Astrocyte of the spinal cord (primary cell): ENCODE measurements at places on chromosomes 4 and X.

DNA sequence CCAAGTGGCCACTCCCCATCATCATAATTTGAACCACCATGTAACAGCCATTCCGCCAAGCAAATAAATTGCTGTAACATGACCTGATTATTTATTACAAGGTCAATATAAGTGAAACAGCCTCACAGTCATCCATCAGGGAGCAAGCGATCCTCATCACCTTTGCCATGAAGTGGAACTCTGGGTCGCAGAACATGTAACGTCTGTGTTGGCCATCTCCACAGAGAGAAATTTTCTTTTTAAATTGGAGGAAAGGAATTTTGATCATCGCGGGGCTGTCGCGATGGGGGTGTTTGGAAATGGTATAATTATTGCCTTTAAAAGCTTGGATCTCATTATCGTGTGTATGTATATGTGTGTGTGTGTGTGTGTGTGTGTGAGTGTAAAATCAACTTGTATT lies 90.2 kb downstream of the SHOX start:
- no peak for DNase-seq

GRCh38 chrX:40736170-40736505 lies 796 bp upstream of the MED14 start:
- DNase-seq: no peak

GRCh38 chr4:151626228-151626627 lies 134.6 kb downstream of the GATB start:
- DNase-seq: no peak

GRCh38 chrX:39955625-39956024 lies 142.1 kb downstream of the BCOR start:
- no peak for DNase-seq

GRCh38 chr4:66475596-66475995 lies 805.3 kb upstream of the EPHA5 start:
- DNase-seq: no peak

GRCh38 chr4:88533937-88534750 lies 10.6 kb upstream of the PYURF start:
- DNase-seq: peak; percentile 85

- DNase-seq: no peak
These were observed 3.7 kb upstream of the IRAK1 start for GRCh38 chrX:154023276-154024000.

DNA sequence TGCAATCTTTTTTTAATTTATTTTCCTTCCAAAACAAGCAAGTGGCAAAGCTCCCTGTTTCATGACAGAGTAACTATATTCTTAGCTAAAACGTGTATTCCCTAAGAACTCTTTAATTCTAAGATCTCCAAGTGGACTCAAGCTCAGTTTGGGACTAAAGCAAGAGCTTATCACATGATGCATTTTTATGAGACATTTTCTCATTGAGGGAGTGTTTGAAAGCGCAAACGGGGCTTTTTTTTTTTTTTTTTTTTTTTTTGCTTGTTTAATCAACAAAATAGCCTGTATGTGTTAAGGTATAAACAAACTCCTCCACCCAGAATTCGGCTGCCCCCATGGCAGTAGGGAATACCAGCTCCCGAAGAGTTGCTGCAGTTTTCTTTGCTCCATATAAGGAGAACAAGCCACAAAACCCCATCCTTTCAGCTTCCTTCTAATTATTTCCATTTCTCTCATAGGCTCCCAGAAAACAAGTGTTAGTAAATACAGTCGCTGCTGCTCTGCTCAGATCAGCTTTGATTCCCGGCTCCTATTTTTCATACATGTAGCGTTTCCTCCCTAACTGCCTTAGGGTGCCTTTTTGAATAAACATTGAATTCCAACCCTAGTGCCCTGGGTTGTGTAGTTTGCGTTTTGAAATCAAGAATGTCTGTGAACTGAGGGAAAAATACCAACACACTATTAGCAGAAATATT lies 669 bp upstream of the PPARGC1A start:
- peak; percentile 5 for DNase-seq

DNA sequence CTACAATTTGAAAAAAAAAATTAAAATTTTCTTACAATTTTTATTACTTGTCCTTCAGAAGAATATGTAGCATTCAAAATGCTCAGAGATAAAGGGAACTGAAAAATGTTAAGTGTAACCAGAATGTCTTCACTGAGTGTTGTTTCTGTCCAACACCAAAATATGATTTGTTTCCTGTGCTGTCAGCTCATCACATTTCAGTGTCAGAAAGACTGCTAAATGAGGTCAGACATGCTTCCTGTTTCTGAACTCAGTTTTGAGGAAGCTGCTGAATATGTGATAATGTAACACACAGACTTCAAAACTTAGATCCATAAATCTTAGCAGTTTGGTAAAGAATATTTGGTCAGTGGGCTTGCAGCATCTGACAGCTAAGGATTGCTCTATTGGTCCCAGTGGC lies 1849.7 kb downstream of the PCDH7 start:
- DNase-seq: no peak

GRCh38 chr4:122890147-122890795 lies 32.1 kb downstream of the NUDT6 start:
- DNase-seq: no peak

GRCh38 chr4:4396628-4397440 lies 9.9 kb downstream of the NSG1 start:
- DNase-seq: no peak

DNA sequence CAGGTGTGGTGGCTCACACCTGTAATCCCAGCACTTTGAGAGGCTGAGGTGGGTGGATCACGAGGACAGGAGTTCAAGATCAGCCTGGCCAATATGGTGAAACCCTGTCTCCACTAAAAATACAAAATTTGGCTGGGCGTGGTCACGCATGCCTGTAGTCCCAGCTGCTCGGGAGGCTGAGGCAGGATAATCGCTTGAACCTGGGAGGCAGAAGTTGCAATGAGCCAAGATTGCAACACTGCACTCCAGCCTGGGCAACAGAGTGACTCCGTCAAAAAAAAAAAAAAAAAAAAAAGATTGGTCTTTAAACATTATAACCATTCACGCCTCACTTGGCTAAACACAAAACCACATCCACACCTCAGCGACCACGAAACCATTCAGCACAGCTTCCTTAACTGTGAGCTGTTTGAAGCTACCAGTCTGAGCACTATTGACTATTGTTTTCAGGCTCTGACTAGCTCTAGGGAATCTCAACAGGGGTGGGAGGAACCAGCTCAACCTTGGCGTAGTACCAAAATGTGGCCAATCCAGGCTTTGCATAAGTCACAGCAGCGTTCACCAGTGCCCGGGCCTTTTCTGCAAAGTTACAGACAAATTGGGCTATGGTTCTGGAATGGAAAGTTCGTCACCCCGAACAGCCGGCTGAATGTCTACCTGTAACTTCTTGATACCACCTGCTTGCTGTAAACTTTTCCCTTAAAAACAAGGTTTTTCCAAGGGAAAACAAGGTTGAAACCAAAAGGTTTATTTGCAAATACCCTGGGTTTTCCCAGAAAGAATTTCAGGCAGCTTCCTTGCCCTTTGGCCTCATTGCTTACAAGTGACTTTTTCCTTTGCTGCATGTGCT lies 73.6 kb upstream of the DHX15 start:
- DNase-seq: peak; percentile 87

DNA sequence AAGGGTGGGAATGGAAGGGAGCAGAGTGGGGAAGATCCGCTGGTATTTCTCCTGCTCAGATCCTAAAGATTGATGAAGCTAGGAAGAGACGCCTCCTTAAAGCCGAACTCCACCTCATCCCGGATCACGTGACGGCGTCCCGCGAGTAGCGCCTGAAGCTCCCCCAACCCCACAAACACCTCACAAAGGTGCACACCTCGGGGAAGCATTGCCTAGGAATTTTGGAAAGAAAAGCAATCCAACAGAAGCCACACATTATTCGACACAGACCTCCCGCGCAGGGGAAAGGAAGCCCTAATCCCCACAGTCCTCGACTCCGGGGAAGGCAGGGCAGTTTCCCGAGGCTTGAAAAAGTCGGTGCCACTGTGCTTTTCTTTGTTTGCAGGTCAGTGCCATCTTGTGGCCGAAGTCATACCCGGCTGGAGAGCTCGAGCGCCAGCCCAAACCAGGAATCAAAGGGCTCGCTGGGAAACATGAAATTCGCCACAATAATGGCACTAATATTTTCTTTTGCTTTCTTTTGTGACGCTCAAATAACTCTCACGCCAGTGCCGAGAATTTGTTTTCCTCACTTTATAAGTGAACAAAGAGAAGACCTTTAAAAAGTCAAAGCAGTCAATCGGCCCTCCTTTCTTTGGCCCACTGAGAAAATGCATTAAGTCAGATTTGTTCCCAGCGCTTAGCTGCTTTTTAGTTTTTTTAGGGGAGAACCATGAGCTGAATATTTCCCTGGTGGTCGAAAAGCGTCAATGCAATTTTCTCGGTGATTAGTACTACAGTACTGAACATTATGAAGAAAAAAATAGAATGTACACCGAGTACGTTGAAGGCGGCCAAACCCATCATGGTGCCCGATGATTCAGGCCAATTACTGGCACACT lies at the start of gene NPY1R:
TSS of gene NPY1R (minus strand) at position 71 of the 881 bp plus-strand sequence. CDS start 6,042 bp downstream, outside the sequence.
- DNase-seq: peak; percentile 83

GRCh38 chr4:169745291-169745690 lies 12.5 kb downstream of the HPF1 start:
- peak; percentile 48 for DNase-seq

- peak; percentile 33 for DNase-seq
These were observed 1.2 kb downstream of the PRKX start for GRCh38 chrX:3712051-3712869.

DNA sequence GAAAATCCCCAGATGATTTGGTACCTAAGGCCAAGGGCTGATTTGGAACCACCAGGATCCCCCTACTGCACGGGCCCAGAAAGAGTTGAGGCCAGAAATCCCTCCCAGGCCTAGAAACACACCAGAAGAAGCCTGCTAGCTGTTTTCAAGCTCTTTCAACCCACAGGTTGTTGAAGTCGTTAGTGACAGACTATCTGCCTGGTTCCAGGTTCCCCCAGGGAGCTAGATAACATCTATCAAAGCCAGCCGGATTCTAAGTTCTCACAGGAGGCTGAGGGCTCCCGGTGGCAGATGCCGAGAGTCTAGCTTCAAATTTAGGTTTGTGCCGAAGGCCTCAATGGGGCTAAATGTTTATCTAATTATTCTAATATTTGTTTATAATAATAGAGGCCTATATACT lies 132.0 kb upstream of the ATP6AP2 start:
- DNase-seq: no peak
